EL (cell line): ENCODE measurements at places on chromosomes 6 and 20.

- peak; percentile 98 for DNase-seq
These were observed 126.0 kb upstream of the ADGRF1 start for GRCh38 chr6:47168180-47168579.

DNA sequence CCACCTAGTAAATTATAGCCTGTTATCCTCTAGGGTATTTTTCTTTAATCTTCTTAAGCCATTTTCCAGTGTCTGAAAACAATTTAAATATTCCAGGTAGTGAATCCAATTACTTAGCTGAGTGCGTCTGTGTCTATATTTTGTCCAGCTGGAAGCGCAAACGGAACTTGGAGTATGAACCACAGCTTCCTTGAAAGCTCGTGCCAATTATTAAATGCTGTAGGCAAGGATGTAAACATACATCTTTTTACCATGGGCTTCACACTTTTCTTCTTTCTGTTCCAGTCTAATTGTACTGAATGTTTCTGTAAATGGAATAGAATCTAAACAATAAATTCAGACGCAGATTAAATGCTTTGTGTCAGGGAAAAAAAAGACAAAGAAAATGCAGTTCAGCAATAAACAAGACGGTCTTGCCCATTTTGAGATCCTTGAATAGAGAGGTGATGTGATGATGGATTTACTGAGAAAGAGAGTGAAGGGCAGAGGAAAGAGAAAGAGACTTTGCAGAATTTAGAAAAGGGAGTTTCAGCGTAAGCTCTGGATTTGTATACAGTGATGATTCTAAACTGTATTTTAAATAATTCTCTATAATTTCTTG lies 1.9 kb downstream of the PLCB1 start:
- DNase-seq: no peak

DNA sequence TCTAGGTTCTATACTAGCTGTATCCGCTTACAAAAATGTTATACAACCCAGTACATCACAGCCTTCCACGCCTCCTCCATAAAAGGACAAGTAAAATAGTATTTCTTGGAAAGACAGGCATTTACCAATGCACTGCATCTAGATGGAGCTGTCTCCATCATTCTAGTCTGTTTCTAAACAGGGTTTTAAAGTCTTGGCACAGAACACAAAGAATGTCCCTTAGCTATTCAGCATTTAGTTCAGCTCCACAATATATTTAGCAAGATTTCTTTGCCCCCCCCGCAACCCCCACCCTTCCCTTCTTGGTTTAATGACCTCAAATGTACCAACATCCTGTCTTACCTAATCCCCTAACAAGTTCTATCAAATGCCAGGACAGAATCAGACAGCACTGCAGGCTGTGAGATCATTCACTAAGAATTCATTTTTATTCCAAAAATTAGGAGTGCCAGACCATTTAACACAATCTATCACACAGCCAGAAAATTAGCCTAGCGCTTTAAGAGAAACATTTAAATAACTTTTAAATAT lies 198.6 kb downstream of the BACH2 start:
- DNase-seq: peak; percentile 89

DNA sequence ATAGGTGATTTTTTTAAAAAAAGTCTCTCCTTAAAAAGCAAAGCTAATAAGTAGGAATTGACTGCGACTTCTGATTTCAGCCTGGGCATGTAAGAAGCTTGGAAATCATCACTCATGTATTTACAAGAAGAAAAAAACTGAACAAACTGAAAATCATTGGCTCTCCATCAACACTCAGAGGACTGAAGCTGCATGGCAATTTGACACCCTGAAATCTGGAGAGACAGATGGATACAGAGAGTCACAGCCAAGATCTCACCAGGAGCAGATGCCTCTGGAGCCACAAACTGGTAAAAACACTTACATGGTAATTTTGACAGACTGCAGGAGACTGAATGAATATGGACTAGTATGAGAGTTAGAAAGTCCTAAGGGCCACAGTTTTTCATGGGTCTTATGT lies 191.2 kb upstream of the TCF21 start:
- DNase-seq: no peak

GRCh38 chr6:33428224-33428965 lies 8.5 kb downstream of the SYNGAP1 start:
- peak; percentile 48 for DNase-seq

DNA sequence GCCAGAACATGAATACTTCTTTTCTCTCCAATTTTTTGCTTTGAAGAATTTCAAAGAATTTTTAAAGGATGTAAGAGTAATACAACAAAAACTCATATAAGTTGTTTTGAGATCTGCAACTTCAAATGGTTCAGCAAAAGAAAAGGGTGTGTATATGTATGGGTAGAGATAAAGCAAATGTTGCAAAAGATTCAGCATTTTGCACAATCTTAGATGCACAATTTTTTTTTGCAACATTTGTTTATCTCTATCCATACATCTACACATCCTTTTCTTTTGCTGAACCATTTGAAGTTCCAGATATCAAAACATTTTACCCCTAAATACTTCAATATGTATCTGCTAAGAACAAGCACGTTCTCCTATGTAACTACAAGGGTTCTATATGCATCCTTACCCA lies 47.4 kb upstream of the FAM83C start:
- no peak for DNase-seq

GRCh38 chr20:20229595-20229994 lies 138.3 kb upstream of the INSM1 start:
- DNase-seq: no peak

DNA sequence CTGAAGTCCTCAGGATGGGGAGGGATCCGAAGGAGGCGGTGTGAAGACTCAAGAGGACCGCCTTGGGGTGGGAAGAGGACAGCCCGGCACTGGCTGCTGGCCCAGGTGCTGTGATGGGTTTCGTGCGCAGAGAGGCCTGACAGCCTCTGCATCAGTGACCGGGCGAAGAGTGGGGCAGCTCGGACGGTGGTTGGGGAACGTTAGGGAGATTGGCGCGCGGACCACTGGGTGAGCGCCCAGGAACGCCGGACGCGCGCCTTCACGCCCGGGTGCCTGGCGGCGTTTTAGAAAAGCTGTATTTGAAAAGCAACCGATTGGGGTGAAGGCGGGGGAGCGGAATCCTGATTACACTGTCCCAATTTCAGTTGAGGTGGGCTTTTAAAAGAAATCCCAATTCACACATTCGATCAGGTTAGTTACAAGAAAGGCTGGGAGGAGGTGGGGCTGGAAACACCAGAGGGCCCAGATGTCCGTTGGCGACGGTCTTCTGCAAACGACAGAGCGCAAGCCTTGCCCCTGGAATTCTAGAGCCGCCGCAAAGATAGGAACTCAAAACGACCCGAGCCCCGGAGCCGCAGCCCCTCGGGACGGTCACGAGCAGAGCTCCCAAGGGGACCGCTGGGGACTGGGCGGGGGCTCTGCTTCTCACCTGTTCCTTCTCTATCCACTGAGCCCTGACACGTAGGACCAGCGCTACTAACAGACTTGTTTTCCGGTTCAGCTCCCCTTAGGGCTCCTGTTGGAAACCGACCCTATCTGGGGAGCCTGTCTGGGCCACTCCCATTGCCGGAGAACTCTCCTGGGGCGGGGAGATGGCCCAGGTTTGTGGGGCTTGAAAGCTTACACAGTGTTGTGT lies 8.5 kb upstream of the TRIM40 start:
- DNase-seq: no peak

- peak; percentile 9 for DNase-seq
These were observed 23.4 kb downstream of the SCML4 start for GRCh38 chr6:107800564-107801164.

DNA sequence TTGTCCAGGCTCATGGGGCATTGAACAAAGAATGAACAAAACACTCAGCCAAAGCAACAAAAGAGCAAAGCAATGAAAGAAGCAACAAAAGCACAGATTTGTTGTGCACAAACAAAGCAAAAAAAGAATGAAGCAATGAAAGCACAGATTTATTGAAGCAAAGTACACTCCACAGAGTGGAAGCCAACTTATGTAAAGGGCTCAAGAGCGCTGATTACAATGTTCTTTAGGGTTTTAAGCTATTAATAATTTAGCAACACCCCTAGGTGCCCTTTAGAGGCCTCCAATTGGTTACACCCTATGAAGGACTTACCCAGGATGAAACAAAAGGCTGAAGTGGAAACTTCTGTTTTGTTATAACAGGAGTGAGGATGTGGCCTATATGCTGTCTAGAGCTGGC lies 179.2 kb upstream of the PROKR2 start:
- DNase-seq: no peak

DNA sequence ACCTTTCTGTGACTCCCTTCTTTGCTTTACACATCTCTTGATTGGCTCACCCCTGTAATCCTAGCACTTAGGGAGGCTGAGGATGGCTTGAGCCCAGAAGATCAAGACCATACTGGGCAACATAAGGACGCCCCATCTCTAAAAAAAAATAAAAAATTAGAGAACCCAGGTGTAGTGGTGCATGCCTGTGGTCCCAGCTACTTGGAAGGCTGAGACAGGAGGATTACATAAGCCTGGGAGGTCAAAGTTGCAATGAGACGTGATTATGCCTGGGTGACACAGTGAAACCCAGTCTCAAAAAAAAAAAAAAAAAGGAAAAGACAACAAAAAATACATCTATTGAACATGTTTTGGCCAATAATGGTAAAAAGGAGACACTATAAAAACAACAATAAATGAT lies 37.8 kb downstream of the CHD6 start:
- DNase-seq: no peak

DNA sequence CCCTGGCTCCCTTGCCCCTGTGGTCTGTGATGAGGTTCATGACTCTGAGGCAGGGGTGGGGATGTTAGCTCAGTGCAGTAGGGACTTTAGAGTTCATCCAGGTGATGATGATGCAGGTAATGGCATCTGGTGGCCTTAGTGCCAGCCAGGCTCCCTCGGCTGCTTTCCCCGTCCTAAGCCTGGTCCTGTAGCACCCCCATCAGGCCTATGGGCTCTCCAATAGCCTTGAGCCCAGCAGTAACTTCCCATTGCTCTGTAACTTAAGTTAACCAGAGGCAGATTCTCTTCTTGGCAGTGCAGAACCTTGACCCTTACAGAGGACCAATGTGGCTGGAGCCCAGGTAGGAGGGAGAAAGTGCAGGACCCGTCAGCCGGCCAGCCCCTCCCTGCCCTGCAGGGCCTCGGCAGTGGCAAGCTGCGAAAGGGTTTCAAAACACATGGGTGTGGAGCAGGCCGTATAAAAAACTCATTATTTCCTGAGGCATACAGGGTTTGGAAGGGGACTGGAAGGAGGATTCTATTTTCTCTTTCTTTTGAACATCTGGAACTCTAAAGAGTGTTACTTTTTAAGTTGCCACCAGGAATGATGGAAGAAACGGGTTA lies 406.9 kb downstream of the CDH26 start:
- no peak for DNase-seq

DNA sequence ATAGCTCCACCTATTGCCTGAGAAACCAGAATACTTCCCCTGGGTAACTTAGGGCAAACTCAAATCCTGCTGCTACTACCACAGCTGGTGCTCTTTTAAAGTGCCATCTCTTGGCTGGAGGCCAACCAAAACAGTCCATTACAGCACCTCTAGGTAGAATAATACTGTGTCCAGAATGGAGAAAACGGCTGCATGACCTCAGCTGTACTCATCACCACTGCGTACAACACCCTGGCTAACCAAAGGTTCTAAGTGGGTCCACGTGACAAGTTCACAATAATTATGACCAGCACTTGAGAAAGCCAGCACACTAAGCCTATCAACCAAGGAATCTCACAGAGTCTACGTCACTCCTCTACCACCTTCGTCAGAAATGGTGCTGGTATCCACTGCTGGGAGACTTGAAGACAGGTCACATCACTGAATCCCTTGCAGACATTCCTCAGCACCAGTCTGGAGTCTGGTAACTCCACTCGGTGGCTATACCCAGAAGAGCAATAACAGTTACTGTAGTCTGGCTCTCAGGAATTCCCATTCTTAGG lies 40.9 kb upstream of the PKIB start:
- DNase-seq: no peak

GRCh38 chr6:156699017-156699421 lies 78.2 kb upstream of the ARID1B start:
- peak; percentile 79 for DNase-seq

- no peak for DNase-seq
These were observed 45.4 kb downstream of the RPF2 start for GRCh38 chr6:111027219-111027618.
